Hepatocyte (in vitro differentiated cells): ENCODE measurements at places on chromosomes 13 and 19.

DNA sequence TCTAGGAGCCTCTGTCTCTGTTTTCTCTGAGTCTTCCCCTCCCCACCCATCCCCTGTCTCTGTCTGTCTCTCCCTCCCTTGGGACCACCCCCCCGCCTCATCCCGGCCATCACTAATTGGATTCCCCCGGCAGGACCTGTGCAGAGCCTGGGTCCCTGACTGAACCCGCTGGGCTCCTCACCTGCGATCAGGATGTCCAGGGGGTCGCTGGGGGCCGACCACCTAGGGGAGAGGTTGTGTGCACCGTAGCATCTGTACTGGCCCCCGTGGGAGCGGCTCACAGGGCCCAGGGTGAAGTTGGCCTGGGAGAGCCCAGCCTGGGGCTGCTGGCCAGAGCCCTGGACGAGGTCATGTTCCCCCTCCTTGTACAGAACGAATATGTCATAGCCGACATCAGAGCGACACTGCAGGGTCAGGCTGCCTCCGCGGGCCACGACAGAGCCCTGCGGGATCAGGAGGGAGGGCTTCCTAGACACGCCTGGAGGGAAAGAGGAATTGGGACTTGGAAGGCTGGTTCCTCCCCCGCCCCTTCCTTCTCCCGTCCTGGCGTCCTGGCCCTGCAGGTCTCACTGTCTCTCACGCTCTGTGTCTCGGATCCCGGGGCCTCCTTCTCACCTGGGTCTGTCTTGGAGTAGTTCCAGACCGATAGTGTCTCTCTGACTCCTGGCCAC lies 1.8 kb downstream of the LILRB5 start:
- peaks cover 3% of the 10 kb centered on the region for H3K27me3 ChIP-seq
- no peak overlapping the region for H3K27ac ChIP-seq
- no peaks in the 10 kb centered on the region for H3K36me3 ChIP-seq
- H3K4me3 ChIP-seq: no peak overlapping the region

GRCh38 chr19:13120031-13120430 lies 2.0 kb downstream of the NACC1 start:
- H3K27me3 ChIP-seq: no peaks in the 10 kb centered on the region
- no peak overlapping the region for H3K4me3 ChIP-seq
- peaks cover 39% of the 10 kb centered on the region for H3K4me1 ChIP-seq
- no peak for DNase-seq
- H3K27ac ChIP-seq: peak overlapping the region; percentile 27

- no peak for DNase-seq
- no peak overlapping the region for H3K27ac ChIP-seq
- no peaks in the 10 kb centered on the region for H3K27me3 ChIP-seq
- H3K36me3 ChIP-seq: no peaks in the 10 kb centered on the region
- H3K4me3 ChIP-seq: no peak overlapping the region
- no peaks in the 10 kb centered on the region for H3K4me1 ChIP-seq
These were observed 574.8 kb downstream of the MYO16 start for GRCh38 chr13:109204252-109204651.

- no peak overlapping the region for H3K4me3 ChIP-seq
- H3K27me3 ChIP-seq: no peaks in the 10 kb centered on the region
These were observed 1985.7 kb upstream of the PRR20A start for GRCh38 chr13:55155046-55155445.
